Stimulated activated CD4-positive, alpha-beta T cell treated with anti-CD3 and anti-CD28 coated beads, Interleukin-15, amount 100 ng/mL, for 24 hours (primary cell): ENCODE measurements at places on chromosomes 5 and 9.

DNA sequence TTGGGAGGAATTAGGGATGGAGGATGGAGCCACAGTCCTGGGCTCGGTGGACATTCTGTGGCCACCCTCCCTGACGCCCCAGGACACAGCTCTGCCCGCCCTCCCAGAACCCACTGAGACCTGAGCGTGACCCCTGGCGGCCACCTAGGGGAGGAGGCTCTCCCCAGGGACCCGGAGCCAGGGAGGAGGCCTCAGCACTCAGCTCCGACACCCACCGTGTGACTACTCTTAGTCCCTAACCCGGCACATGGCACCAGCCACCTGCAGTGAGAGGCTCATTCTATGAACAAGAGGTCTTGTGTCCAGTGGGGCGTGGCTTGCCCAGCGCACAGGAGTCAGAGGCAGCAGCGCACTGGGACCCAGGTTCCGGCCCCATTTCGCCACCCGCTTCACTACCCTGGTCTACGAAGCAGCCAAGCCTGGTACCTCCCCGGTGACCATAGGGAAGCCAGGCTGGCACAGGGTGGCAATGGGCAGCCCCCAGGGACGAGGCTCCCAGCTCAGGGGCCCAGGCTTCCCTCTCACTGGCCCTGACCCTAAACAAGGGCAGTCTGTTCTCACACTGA is 10.2 kb downstream of the SARDH start:
- DNase-seq, result no peak

- DNase-seq, result no peak
These were observed 38.0 kb downstream of the RIGI start for GRCh38 chr9:32487981-32488380.

GRCh38 chr9:1490341-1491232 is 440.4 kb downstream of the DMRT2 start:
- DNase-seq, result peak; percentile 6

- no peak for DNase-seq
These were observed 43.6 kb downstream of the SLC6A3 start for GRCh38 chr5:1401536-1402138.

GRCh38 chr9:124146031-124146561 is 111.7 kb upstream of the NEK6 start:
- no peak for DNase-seq
